ENCODE measurements at places on chromosomes 1 and 21. TPM values are rescaled to one million over a fixed set of nuclear protein-coding genes. Genes with fewer than 3 reads are reported as not detected.

GRCh38 chr1:220967911-220968310, 88.7 kb downstream of the HLX start:
- no peak for DNase-seq

DNA sequence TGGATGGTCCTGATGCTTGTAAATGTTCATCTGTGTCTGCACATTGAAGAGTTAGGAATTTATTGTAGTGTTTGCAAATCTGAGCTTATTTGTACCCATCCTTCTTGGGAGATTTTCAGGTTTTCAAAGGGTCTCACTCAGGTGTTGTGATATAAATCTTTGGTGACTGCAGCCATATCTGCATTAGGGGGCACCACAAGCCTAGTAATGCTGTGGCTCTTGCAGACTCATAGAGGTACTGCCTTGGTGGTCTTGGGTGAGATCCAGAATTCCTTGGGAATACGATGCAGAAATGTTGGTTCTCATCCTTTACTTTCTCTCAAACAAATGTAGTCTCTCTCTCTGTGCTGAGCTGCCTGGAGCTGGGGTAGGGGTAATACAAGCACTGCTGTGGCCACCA, 405.9 kb downstream of the TTLL7 start:
- no peak for DNase-seq

DNA sequence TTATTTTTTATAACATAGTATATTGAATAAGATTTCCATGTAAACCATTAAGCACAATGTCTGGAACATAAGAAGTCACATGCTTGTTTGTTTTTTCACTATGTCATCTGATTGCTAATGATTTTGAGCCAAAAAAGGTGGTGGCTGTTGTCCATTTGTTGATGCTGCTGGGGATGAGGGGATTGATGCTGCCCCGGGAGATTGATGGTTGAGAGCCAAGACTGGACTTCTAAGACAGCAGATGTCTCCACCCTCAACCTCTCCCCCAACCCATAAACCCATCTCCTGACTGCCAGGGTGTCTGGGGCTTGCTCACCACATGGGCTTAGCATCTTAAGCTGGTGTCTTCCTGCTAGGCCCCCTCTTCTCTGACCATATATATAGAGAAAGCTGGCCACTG, 35.8 kb upstream of the CD34 start:
- DNase-seq: no peak

GRCh38 chr1:225426395-225427234, 1.2 kb downstream of the LBR start:
- peak; percentile 29 for DNase-seq

GRCh38 chr1:224700918-224701531, 84.9 kb downstream of the CNIH3 start:
- peak; percentile 15 for DNase-seq

The SPRR2D gene
- total RNA-seq: not detected

DNA sequence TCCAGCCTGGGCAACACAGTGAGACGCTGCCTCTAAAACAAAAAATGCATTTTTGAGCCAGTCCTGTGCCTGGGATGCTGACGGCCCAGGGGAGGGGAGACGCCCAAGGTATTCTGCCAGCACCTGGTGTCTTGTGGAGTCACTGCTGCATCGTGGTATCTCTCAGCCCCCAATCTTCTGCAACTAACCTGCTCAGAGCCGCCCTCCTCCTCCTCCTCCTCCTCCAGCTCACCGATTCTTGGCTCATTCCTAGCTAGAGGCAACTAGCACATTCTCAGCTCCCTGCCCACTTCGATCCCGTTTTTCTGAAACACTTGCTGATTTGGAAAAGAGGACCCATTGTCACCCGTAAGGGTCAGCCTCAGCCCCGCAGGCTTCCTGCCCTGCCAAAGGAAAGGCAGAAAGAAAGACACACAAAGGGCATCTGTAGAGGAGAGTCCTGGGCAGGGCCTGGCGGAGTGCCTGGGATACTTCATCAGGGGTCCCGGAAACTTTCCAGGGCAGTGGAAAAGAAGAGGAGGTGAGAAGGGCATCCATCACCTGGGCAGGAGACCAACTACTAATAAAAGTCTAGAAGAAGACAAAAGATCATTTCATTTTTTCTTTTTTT, 20.7 kb downstream of the GPR157 start:
- no peak for DNase-seq

GRCh38 chr1:3079381-3080052, 10.5 kb downstream of the PRDM16 start:
- DNase-seq: no peak

- no peak for DNase-seq
These were observed 20.7 kb upstream of the ALDH4A1 start for GRCh38 chr1:18922848-18923755.

The KCNA2 gene
- total RNA-seq: 0.46 TPM

The RORC gene
- total RNA-seq: 10.3 TPM

- no peak for DNase-seq
These were observed 2.8 kb upstream of the STMN1 start for GRCh38 chr1:25909040-25909439.

- DNase-seq: no peak
These were observed 79.7 kb upstream of the DISP3 start for GRCh38 chr1:11399250-11399649.

DNA sequence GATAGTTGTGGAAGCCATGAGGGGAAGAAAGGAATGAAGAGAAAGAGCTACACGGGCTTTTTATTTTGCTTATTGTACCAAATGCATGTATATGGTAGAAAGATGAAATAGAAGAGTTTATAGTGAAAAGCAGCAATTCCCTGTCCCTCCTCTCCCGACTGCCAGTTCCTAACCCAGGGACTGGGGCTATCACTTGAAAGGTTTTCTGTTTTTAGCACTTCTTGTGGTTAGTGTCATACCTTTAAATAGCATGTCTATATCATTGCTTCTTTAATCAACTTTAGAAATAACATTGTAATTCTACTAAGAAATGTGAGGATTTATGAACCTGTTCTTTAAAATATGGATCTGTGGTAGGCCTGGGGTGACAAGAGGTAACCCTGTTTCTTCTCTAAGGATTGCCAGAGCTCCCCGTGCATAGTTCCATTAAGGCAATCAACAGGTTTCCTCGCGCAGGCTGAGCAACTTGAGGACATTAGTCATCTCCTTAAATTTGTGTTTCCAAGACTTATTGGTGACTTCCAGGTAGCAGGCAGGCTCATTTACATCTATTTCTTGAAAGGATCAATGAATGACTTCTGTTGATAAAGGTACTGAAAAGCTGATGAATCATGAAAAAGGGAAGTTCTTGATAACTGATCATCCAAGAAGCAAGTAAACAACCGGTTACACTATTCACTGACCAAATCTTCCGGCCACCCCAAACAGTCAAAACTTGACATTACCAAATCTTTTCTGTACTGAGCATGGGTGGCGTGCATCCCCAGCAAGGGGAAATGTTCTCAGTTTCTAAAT, 37.8 kb upstream of the S1PR1 start:
- DNase-seq: peak; percentile 72

The PADI3 gene
- not detected for total RNA-seq

The IL10 gene
- 0.77 TPM for total RNA-seq

- no peak for DNase-seq
These were observed 965 bp upstream of the SH2D5 start for GRCh38 chr1:20733360-20733975.

DNA sequence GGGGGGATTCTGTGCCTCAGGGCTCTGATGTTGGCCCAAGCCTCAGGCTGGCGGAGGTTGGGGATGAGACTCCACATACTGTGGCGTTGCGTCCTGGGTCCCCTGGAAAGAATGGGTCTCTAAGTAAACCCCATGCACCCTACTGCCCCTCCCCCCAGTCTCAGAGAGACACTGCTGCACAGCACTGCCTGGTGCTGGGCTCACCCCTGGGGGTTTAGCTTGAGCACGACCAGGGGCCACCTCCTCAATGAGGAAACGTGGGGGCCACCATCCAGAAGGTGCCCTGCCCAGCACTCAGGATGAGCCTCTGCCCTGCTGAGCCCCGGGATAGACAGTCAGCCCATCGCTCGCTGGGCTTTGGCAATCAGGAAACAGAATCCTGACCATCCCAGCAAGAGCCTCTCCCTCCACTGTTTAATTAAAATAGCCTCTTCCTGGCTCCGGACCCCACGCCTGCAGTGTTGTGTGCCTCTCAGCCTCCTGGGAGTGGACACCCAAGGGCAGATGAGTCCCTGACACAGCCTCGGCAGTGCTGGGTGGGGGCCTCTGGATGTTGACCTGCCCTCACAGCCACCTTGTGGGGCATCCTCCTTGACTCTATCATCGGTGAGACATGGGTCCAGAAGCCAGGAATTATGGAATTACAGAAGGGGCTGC, 3.5 kb upstream of the KRTAP10-4 start:
- no peak for DNase-seq

The POU3F1 gene
- total RNA-seq: not detected

- DNase-seq: no peak
These were observed 126.4 kb downstream of the DHRS3 start for GRCh38 chr1:12491656-12492055.

- DNase-seq: no peak
These were observed 76.8 kb downstream of the KCNJ15 start for GRCh38 chr21:38333301-38334272.
